Tongue (tissue), 3 donors: ENCODE measurements at places on chromosomes 3 and 15.

- no peak for DNase-seq
Observed at GRCh38 chr3:144055604-144056003, 84.0 kb downstream of the DIPK2A start.

DNA sequence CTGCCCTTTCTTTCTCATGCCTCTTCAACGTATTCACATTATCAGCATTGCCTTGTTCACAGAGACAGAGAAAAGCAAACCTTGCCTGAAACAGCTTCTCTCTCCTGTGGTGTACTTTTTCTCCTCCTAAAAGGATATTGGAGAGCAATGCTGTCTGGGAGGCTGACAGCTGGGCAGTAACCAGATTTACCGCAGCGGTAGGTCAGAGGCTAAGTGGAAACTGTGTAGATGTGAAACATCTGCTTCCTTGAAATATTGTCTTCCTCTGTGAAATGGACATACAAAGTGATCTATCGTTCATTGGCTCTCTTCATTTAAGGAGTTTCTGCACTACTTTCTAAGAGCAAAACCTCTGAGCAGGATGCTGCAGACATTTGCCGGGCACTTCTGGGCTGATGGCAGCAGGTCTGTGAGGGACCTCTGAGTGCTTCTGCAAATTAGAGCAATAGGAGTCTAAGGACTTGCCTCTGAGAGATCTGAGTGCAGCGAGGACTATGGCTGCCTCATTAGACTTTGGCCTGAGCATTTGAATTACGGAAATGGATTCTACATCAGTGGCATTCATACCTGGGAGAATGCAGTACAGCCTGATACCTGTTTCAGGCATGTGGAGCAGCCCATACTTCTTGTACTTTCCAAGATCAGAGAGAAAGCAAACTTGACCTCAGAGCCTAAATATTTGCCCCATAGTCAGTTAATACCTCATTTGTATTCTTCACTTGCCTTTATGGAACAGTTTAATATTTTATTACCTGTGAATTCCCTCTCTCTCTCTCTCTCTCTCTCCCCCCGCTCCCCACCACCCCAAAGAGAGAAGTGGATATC lies 260.5 kb upstream of the TPRG1 start:
- peak; percentile 46 for DNase-seq

DNA sequence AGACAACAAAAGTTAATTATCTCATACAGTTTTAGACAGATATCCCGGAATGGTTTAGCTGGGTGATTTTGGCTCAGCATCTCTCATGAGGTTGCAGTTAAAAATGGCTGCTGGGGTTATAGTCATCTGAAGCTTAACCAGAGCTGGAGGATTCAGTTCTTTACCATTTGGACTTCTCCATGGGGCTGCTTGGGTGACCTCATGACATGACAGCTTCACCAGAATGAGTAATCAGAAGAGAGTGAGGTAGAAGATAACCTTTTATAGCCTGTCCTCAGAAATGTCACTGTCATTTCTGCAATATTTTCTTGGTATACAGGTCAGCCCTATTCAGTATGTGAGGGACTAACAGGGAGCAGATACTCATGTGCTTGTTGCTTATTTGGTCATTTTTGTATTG lies 30.9 kb downstream of the TFG start:
- no peak for DNase-seq

- DNase-seq, result peak; percentile 79
Observed at GRCh38 chr3:172280406-172281051, 167.7 kb downstream of the GHSR start.

DNA sequence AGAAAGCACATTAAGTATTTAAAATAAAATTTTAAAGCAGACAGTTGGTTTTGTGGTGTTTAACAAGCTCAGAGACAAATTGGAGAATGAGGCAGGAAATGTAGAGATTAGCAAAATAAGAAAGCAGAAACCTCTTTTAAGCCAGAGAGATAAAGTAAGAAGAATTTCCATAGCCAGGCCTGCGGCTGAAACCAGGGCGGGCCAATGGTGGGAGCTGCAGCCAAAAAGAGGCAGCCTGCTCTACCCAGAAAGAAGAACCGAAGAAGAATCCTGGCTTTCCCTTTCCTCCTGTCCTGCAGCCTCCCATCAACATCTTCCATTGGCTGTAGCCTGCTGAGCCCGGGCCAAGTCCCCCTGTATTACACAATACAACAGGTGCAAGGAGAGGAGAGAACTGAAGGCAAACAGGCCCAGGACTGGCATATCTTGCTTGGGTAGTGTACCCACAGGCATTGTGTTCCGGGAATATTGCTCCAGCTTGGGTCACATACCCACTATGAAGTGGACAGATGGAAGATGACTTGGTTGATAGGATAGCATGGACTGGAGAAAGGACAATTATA lies 11.5 kb upstream of the TFG start:
- DNase-seq, result peak; percentile 9
